ENCODE measurements at places on chromosomes 6 and 20. TPM values are rescaled to one million over a fixed set of nuclear protein-coding genes. Genes with fewer than 3 reads are reported as not detected.

The MOCS1 gene
- 34.8 TPM for total RNA-seq

The HTR1B gene
- 1.9 TPM for total RNA-seq

The GJA10 gene
- total RNA-seq = not detected

The IP6K3 gene
- total RNA-seq = 2.6 TPM

The MROH8 gene
- 3.1 TPM for total RNA-seq

The FAM229B gene
- 17.8 TPM for total RNA-seq

The SCAF8 gene
- 73.3 TPM for total RNA-seq

The RAB44 gene
- total RNA-seq = 1.0 TPM

The PACSIN1 gene
- total RNA-seq = 1.9 TPM

The SLC17A1 gene
- not detected for total RNA-seq

The SPTLC3 gene
- 26.4 TPM for total RNA-seq

The GINS1 gene
- total RNA-seq = 3.8 TPM

The PRDM13 gene
- total RNA-seq = not detected

The MYMX gene
- total RNA-seq = not detected

The CLDN20 gene
- total RNA-seq = not detected

The ADAM33 gene
- total RNA-seq = 56.9 TPM

The TMEM181 gene
- 38.3 TPM for total RNA-seq

The OPN5 gene
- total RNA-seq = not detected

The RALGAPA2 gene
- 107 TPM for total RNA-seq

The RNF182 gene
- total RNA-seq = 0.89 TPM

The HS3ST5 gene
- total RNA-seq = 3.2 TPM

- DNase-seq = peak; percentile 83
Observed at GRCh38 chr20:31496761-31497295, 17.4 kb upstream of the HM13 start.

DNA sequence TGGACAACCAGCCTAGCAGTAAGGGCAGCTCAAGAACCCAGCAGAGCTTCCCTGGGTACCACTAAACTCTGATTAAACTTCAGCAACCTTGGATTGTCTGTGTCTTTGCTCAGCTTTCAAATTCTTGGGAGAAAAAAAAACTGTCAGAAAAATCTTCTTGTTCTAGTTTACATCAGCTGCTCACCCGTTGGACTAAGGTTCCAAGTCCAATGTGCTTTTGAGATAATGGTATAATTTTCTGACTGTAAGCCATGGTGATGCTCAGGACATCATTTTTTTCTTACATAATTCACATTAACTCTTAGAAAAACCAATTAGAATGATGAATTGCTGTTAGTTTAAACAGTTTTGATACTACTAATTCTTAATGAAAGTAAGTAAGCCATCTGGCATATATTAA lies 145.8 kb downstream of the COL9A1 start:
- DNase-seq = no peak

GRCh38 chr20:47454298-47455132 lies 47.2 kb upstream of the NCOA3 start:
- no peak for DNase-seq

DNA sequence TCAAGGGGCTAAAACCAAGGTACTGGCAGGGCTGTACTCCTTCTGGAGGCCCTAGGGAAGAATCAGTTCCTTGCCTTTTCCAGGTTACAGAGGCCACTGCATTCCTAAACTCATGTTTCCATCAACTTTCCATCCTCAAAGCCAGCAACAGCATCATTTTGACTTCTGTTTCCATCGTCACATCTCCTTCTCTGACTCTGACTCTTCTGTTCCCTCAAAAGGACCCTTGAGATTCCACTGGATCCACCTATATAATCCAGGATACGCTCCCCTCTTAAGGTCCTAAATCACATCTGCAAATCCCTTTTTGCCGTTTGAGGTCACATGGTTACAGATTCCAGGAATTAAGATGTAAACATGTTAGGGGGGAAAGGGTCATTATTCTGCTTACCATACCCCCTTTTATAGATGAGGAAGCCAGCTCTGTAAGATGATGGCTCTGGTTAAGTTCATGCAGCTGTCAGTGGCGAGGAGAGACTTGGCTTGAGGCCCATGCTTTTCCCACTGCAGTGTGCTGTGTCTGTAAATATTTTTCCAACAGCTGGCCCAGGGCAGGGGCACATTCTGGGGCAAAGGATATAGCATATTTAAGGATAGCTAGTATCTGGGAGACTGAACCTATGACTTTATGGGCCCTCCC lies 114.6 kb downstream of the TNFRSF21 start:
- DNase-seq = no peak

DNA sequence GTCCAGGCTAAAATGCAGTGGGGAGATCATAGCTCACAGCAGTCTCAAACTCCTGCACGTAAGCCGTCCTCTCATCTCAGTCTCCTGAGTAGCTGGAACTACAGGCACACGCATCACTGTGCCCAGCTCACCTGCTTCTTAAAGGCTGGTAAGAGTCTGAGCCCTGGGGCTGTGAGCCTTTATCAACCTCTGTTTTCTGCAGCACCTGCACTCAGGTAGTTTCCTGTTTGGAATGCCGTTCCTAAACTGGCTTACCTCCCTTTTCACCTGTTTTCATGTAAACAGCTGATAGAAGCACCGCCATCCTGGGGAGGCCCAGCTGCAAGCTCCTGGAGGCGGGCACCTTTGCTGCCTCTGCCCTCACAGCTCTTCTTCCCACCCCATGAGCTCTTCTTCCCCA lies 45.4 kb downstream of the SLC24A3 start:
- DNase-seq = no peak

- no peak for DNase-seq
Observed at GRCh38 chr6:106967936-106968555, 6.5 kb downstream of the CD24 start.

DNA sequence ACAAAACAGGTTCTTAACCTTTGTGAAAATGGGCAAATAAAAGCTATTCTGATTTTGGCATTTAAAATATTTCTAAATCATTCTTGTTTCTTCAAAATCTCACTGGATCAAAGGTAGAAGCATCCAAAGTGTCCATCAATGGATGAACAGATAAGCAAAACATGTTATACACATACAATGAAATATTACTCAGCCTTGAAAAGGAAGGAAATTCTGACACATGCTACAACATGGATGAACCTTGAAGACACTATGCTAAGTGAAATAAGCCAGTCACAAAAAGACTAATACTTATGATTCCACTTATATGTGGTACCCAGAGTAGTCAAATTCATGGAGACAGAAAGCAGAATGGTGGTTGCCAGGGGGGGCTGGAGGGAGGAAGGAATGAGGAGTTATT lies 45.9 kb downstream of the SNX14 start:
- DNase-seq = no peak

GRCh38 chr6:130720076-130720715 lies 107.0 kb upstream of the SMLR1 start:
- no peak for DNase-seq

DNA sequence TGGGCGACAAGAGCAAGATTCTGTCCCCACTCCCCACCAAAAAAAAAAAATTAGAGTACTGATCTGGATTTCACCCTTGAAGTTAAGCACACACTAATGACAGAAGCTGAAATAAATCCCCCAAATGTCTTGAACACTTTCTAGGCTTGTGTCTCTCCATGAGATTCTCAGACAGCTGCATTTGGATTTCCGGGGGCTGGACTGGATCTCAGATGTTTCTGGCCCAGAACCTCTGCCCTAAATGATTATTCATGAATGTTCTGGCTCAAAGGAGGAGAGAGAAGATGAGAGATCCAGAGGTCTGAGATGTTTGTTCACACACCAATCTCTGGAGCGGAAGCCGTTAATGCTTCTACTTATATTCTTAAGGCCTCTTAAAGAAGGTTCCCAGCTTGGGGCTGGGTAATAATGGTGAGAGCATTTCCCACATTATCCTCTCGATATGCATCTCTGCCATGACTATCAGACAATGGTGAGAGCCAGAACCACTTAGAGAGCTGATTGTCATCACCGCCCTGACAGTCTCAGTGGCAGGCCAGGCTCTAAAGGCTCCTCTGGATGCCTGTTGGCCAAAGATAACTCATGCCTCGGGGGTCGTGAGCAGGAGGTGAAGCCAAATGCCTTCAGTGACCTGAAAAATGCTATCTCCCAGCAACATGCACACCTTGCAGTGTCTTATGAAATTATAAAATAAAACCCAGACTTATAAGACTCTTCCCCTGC lies 127.9 kb upstream of the AGPAT4 start:
- DNase-seq = no peak

DNA sequence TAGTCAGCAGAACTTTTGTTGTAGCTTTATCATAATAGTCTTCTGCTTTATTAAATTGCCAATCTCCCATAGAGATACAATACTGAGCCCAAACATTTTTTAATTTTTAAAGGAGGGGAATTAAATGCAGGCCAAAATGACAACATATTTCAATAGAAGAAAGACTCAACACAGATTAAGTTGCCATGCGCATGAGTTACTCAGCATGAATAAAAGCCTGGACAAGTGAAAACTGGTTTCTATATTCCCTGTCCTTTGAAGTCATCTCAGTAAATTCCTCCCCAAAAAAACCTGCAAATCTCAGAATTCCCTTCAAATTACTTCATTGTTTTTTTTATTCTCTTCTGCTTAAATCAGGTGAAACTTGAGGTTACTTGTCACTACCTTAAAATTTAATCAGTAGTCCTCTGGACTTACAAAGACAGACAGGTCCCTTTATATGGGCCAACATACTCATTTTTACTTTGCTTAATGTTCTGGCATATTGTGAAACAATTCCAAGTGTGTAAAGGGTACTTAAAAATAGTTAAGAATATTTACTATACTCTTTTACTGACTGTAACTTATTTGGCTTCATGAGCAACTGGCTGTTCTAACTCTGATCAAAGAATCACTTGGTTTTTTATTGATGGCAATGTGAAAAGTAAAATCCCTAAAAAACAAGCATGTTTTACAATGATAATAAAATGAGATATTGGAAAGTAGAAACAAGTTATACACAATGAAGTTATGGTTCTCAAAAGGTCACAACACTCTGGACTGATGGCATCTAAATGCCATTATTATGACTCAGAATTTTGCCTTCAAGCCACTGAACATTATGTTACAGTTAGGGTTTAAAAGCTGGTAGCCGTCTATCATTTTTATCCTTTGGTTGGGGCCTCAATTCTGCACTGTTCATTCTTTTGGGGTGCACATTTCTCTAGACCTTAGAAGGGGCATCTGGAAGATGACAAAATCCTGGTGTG lies 49.9 kb upstream of the COL21A1 start:
- no peak for DNase-seq

DNA sequence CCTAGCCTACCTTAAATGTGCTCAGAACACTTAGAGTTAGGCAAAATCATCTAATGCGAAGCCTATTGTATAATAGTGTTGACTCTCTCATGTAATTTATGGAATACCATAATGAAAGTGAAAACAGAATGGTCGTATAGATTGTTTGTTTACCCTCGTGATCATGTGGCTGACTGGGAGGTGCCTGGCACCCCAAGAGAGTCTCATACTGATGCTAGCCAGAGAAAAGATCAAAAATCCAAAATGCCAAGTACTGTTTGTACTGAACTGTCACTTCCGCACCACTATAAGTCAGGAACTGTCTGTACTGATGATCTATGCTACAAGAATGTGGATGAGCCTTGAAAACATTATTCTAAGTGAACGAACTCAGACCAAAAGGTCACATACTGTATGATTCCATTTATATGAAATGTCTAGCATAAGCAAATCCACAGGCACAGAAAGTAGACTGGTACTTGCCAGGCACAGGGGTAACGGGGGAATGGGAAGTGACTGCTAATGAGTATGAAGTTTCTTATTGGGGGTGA lies 22.4 kb downstream of the ZMYND8 start:
- DNase-seq = no peak

GRCh38 chr20:58585753-58586540 lies 65.1 kb upstream of the STX16 start:
- DNase-seq = no peak

DNA sequence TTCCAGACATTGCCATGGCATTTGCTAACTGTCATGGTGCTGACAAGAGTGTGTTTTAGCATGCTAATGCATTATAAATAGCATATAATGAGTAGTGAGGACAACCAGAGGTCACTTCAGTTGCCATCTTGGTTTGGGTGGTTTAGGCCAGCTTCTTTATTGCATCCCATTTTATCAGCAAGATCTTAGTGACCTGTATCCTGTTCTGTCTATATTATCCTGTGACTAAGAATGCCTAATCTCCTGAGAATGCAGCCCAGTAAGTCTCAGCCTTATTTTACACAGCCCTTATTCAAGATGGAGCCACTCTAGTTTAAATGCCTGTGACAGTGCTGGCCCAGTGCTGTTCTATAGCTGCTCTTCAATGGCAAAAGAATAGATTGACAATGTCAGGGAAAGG lies 781.0 kb upstream of the ADGRB3 start:
- no peak for DNase-seq

DNA sequence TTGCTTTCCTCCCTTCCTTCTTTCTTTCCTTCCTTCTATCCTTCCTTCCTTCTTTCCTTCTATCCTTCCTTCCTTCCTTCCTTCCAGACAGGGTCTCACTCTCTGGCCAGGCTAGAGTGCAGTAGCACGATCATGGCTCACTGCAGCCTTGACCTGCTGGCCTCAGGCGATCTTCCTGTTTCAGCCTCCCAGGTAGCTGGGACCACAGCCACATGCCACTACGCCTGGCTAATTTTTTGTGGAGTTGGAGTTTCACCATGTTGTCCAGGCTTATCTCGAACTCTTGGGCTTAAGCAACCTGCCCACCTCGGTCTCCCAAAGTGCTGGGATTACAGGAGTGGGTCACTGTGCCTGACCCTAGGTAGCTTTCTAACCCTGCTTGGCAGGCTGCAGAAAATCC lies 12.2 kb upstream of the SEC63 start:
- DNase-seq = no peak

GRCh38 chr20:21684671-21685070 lies 20.8 kb upstream of the PAX1 start:
- DNase-seq = no peak

- no peak for DNase-seq
Observed at GRCh38 chr6:15969236-15969778, 159.6 kb upstream of the MYLIP start.

DNA sequence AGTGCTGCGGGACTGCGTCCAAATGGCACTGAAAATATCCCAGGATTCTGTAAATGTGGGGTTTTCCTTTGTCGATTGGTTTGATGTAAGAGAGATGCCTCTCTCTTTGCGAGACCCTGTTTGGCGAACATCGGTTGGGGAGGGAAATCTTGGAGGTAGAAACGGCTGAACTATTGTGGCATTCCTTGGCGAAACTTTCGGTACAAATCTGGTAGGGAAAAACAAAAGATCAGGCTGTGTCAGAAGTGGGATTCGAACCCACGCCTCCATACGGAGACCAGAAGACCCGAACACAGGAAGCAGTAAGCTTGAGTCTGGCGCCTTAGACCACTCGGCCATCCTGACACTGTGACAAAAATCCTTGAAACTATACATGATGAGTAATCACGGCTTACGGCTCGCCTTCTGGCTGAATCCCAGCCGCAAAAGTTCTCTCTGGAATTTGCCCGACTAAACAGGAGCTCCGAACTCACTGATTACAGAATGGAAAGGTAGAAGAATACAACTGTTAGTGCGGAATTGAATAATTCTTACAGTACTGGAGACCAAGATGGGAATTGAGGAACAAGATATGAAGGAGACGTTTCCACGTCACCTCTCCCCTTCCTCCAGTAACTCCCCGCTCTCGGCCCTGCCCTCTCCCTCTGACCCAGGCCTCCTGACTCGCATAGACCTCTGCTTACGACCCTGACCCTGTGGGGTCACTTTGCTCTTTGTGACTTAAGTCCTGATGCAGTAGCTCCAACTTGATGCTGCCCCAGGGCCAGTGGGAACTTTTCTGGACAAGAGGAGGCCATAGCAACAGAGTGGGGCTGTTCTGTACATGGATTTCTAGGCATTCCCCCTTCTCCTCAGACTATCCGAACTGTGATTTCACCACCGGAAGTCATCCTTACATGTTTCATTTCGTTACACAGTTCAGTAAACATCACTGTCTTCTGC lies 132.8 kb upstream of the ZNF184 start:
- DNase-seq = no peak
